T-cell (primary cell): ENCODE measurements at places on chromosomes 4 and X. TPM values are rescaled to one million over a fixed set of nuclear protein-coding genes. Genes with fewer than 3 reads are reported as not detected.
A peak's percentile ranks its signal among the peaks of the same experiment; 100 is the strongest.

DNA sequence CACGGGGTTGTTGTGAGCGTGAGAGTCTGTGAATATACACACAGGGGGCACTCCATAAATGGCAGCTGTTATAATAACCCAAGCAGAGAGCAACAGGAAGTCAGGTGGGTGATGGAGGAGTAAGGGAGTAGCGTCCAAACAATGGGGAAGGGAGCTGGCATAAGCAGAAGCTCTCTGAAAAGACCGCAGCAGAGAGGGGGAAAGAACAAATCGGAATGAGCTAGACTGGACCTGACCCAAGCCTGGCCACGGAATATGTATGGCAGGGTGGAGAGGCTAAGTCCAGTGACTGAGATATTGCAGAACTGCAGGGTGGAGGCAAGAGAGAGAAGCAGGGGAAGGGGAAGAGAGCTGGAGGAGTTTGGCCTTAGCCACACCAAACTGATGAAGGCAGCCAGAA, 6.5 kb upstream of the GJB1 start:
- no peaks in the 10 kb centered on the region for H3K36me3 ChIP-seq
- no peak for DNase-seq
- no peaks in the 10 kb centered on the region for H3K4me1 ChIP-seq
- H3K27ac ChIP-seq: no peak overlapping the region

DNA sequence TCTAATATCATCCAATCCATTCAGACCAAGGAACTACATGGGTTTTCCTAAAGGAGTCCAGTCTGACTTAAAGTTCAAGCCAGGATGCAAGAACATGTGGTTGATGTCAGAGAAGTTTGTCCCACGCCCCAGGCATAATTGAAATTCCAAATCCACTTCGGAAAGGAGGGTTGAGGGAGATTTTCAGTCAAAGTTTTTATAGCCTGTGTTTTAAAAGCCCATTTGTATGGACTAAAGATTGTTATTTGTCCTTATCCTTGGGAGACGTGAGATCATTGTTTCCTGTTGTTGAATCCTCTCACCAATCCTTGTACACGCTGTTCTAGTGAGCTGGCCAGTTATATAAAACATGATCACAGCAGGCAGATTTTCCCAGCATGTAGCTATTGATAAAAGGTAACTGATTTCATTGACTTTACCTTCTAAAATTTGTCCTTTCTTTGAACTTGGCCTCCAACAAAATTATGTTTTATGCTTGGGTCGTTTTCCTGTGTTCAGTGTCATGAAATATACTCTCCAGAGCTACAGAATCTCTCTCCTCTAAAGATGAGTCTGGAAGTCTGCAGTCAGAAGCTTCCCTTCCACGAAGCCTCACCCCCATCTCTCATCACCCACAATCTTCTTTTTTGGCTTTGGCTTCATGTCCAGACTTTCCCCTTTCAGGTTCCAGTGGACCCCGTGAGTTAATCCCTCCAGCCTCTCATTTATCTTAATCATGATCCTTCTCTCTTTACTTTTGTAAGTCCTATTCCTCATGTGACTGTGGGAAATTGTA, 92.9 kb downstream of the ATP10D start:
- H3K27ac ChIP-seq: no peak overlapping the region
- no peaks in the 10 kb centered on the region for H3K27me3 ChIP-seq
- no peak overlapping the region for H3K4me3 ChIP-seq
- H3K36me3 ChIP-seq: peaks cover 11% of the 10 kb centered on the region
- no peaks in the 10 kb centered on the region for H3K4me1 ChIP-seq

- no peaks in the 10 kb centered on the region for H3K27me3 ChIP-seq
- no peak overlapping the region for H3K4me3 ChIP-seq
- no peaks in the 10 kb centered on the region for H3K36me3 ChIP-seq
- no peak overlapping the region for H3K27ac ChIP-seq
- H3K4me1 ChIP-seq: no peaks in the 10 kb centered on the region
- no peak for DNase-seq
Observed at GRCh38 chrX:10582945-10583344, 37.4 kb downstream of the MID1 start.

GRCh38 chr4:111074523-111075114, 451.7 kb upstream of the PITX2 start:
- H3K36me3 ChIP-seq: no peaks in the 10 kb centered on the region

- no peaks in the 10 kb centered on the region for H3K36me3 ChIP-seq
- peaks cover 5% of the 10 kb centered on the region for H3K4me1 ChIP-seq
- H3K27me3 ChIP-seq: no peaks in the 10 kb centered on the region
Observed at GRCh38 chrX:56813318-56813837, 84.3 kb downstream of the NBDY start.

DNA sequence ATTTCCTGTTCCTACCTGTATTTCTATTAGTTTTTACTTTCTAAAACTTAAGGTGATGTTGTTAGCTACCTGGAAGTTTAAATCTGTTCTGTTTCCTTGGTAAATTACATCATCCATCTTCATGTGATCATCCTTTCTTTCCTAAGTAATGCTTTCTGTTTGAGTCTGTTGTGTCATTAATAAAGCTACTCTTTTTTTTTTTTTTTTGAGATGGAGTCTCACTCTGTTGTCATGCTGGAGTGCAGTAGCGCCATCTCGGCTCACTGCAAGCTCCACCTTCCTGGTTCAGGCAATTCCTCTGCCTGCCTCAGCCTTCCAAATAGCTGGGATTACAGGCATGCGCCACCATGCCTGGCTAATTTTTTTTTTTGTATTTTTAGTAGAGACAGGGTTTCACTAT, 73.3 kb downstream of the FIP1L1 start:
- H3K4me3 ChIP-seq: no peak overlapping the region
- no peak overlapping the region for H3K27ac ChIP-seq
- no peaks in the 10 kb centered on the region for H3K36me3 ChIP-seq

DNA sequence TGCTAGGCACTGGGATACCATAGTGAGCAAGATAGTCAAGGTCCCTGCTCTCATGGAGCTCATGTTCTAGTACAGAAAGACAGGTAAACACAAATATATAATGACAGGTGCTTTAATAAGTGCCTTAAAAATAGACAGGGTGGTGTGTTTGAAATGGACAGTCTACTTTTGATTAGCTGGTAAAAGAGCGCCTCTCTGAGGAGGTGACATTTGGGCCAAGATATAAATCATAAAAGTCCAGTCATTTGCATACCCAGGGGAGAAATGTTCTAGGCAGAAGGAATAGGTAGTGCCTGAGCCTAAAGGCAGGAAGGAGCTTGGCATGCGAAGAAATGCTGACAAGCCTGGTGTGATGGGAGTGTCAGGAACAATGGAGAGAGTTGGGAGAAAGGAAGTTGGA, 83.6 kb downstream of the DNAAF6 start:
- H3K27me3 ChIP-seq: no peaks in the 10 kb centered on the region
- H3K4me1 ChIP-seq: no peaks in the 10 kb centered on the region
- H3K27ac ChIP-seq: no peak overlapping the region
- DNase-seq: no peak
- H3K36me3 ChIP-seq: no peaks in the 10 kb centered on the region

DNA sequence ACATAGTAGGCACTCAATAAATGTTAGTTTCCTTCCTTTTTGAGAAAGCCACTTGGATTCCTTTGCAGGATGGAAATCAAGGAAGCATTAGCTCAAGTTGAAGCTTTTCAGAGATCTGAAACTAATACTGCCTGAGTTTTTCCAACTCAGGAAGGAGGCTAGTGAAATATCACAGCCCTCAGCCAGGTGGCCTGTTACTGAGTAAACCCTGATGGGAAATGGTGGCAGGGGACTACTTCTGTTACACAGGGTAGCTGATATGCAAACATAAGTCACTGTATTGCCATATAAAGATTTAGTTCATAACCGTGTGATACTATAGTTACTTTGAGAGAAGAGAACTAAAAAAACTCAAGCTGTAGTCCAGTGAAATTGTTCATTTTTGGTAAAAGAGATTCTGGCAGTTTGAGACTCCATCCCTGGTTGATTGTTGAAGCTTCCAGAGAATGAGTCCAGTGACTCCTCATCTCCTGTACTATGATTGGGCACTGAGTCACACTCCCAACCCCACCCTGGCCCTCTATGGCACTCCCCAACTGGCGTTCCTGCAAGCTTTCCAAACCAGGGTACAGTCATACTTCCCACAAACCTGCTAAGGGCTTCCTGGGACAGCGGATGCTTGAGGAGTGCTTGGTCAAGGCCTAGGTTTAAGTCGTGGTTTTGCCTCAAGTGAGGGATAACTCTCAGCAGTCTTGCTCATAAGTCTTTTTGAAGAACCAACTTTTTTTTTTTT, 81.8 kb downstream of the MID1IP1 start:
- H3K4me3 ChIP-seq: no peak overlapping the region
- no peak overlapping the region for H3K27ac ChIP-seq
- H3K36me3 ChIP-seq: no peaks in the 10 kb centered on the region
- no peaks in the 10 kb centered on the region for H3K27me3 ChIP-seq

DNA sequence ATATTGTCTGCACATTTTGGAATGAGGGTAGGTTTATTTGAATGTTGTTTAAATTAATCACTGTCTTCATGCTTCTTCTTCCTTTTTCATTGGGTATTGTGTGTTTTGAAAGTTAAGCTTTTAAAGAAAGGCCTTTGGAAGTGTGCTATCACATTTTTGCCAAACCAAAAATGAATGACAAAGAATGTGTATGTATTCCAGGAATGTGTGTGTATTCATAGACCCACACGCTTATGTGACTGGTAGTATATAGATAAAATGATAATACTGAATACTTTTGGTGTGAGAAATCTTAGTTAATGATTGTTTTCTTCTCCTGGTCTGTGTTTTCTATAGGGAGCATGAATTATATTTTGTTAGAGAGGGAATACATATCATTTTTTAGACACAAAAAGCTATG, 404.4 kb downstream of the TLL1 start:
- H3K36me3 ChIP-seq: no peaks in the 10 kb centered on the region
- H3K4me1 ChIP-seq: no peaks in the 10 kb centered on the region
- no peaks in the 10 kb centered on the region for H3K27me3 ChIP-seq
- H3K27ac ChIP-seq: no peak overlapping the region
- no peak for DNase-seq

GRCh38 chrX:17919896-17920446, 58.9 kb upstream of the RAI2 start:
- no peak overlapping the region for H3K4me3 ChIP-seq
- H3K27ac ChIP-seq: no peak overlapping the region
- H3K36me3 ChIP-seq: no peaks in the 10 kb centered on the region
- DNase-seq: no peak

DNA sequence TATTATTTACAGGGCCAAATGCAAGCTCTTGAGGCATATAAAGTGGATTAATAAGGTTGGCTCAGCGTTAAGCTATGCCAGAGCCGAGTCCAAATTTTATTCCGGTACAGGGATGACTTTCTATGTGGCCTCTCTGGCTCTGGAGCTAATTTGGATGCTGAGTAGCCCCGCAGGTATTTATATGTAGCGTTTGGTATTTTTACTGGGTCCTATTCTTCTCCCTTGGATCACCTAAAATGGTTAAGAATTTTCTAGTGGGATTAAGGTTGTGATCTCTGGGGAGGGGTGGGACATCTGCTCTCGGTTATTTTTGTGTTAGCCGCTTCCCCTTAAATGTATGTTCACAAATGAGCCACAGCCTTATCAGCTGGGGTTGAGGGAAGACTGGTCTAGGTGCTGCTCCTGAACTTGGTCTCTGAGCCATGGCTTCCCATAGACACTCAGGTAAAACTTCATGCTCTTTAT, 49.4 kb downstream of the FHL1 start:
- H3K36me3 ChIP-seq: no peaks in the 10 kb centered on the region
- no peak overlapping the region for H3K4me3 ChIP-seq
- peaks cover 9% of the 10 kb centered on the region for H3K4me1 ChIP-seq

GRCh38 chr4:67565284-67565683, 6.8 kb downstream of the STAP1 start:
- no peak overlapping the region for H3K4me3 ChIP-seq
- H3K27me3 ChIP-seq: no peaks in the 10 kb centered on the region
- no peak for DNase-seq
- H3K27ac ChIP-seq: no peak overlapping the region
- no peaks in the 10 kb centered on the region for H3K36me3 ChIP-seq

- H3K27me3 ChIP-seq: peaks cover 17% of the 10 kb centered on the region
- no peaks in the 10 kb centered on the region for H3K36me3 ChIP-seq
- peak; percentile 44 for DNase-seq
- H3K4me3 ChIP-seq: no peak overlapping the region
- H3K4me1 ChIP-seq: peaks cover 9% of the 10 kb centered on the region
Observed at GRCh38 chr4:182808673-182809416, 108.3 kb downstream of the DCTD start.

DNA sequence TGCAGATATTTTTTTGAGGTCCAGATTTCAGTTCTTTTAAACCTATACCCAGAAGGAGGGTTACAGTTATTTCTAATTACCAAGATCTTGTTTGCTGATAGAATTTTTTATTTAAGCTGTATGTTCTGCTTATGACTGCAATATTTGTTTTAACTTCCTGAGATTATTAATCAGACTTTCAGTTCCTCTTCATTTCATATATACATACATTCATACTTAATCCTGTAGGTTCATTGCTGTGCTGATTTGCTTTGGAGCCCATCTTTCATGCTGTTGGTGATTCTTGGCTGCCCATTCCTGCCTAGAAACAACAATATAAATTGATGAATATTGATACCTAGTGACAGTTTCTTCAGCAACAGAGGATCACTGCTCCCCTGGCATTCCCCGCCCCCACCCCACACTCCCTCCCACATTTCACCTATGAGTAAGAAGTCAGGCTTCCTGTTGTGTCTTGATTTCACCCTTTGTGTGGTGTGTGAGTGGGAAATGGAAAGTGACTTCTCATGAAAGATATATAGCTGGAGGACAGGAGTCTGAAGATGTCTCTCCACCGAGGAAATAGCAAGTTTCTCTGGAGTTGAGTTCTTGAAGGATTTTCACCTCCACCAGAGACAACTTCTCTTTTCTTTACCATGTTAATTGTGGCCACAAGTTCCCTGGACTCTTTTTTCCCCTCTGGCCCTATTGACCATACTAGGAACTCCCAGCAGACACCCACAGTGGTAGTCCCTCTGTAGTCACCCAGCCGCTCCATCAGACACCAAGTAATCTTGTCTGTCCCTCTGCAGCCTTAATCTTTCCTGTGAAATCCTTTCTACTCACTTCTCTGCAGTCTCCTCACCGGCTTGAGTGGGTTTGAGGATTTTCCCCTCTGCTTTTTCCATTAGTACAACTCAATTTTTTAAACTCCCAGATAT, 118.4 kb downstream of the ASB9 start:
- no peak for DNase-seq
- H3K4me1 ChIP-seq: peaks cover 3% of the 10 kb centered on the region
- H3K27me3 ChIP-seq: no peaks in the 10 kb centered on the region
- H3K36me3 ChIP-seq: no peaks in the 10 kb centered on the region
- no peak overlapping the region for H3K4me3 ChIP-seq

DNA sequence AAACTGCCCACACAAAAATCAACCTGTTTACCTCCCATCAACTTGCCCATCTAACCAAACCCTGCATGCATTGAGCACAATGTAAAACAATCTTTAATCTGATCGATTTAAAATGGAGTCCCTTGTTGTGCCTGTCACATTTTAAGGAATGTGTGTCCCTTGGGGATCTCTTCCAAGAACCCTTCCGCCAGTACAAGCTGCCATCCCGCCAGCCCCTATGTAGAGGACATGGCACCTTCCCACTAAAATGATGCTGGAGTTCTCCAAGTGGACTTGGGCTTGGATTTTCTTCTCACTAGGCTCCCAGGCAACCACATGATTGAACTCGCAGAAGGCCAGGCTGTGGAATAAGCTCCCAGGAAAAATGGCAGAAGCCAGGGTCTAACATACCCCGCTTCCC, 45.8 kb upstream of the ENPP6 start:
- H3K36me3 ChIP-seq: no peaks in the 10 kb centered on the region
- no peaks in the 10 kb centered on the region for H3K27me3 ChIP-seq
- peaks cover 25% of the 10 kb centered on the region for H3K4me1 ChIP-seq
- no peak overlapping the region for H3K27ac ChIP-seq
- no peak for DNase-seq
- no peak overlapping the region for H3K4me3 ChIP-seq

Gene RTL9
- total RNA-seq: not detected

Gene HMX1
- not detected for total RNA-seq

Gene OTUD6A
- not detected for total RNA-seq

Gene DCLK2
- total RNA-seq: 0.15 TPM

Gene TMEM144
- 0.32 TPM for total RNA-seq

Gene SHOX
- not detected for total RNA-seq

Gene CCNI
- 359 TPM for total RNA-seq

Gene LRP2BP
- total RNA-seq: 0.89 TPM

Gene MAGEB1
- total RNA-seq: not detected

Gene SATL1
- not detected for total RNA-seq
